ENCODE measurements at places on chromosomes 16 and 17. TPM values are rescaled to one million over a fixed set of nuclear protein-coding genes. Genes with fewer than 3 reads are reported as not detected.

ABCC11 gene
- under 0.01 TPM for total RNA-seq

DNA sequence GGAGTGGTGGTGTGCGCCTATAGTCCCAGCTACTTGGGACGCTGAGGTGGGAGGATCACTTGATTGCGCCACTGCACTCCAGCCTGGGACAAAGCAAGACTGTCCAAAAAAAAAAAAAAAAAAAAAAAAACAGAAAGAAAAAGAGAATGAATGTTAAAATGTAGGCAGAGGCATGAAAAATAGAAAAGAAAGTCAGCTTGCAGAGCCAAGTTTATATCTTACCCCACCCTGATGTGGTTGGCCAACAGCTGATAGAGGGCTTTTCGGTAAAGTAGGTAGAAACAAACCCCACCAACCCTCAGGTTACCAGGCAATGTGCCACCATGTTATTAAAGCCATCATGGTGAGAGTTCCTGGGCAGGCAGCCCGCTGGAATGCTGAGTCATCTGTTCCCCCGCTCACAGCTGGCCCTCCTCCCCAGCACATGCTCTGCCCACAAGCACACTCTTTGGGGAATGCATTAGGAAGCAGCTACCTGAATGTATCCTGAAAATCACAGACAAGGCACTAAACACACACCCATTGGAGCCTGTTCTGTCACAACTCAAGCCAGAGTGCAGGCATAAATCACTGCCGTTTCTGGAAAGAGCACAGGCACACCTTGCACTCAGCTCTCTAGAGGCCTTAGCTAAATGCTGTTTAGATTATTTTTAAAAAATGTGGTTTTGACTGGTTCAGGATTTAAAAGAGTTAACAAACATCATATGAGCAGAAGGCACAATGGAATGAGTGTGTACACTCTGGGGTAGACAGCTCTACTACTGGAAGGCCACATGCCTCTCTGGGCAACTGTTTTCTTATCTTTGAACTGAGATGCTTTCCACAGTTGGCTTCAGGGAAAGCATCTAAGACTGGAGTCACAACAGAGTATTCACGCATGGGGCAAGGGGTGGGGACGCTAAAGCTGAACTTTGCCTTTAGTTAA, 128.5 kb downstream of the PARN start:
- no peaks in the 10 kb centered on the region for H3K27me3 ChIP-seq
- H3K4me1 ChIP-seq, result peaks cover 39% of the 10 kb centered on the region
- DNase-seq, result peak; percentile 71
- peak overlapping the region; percentile 94 for H3K27ac ChIP-seq

DNA sequence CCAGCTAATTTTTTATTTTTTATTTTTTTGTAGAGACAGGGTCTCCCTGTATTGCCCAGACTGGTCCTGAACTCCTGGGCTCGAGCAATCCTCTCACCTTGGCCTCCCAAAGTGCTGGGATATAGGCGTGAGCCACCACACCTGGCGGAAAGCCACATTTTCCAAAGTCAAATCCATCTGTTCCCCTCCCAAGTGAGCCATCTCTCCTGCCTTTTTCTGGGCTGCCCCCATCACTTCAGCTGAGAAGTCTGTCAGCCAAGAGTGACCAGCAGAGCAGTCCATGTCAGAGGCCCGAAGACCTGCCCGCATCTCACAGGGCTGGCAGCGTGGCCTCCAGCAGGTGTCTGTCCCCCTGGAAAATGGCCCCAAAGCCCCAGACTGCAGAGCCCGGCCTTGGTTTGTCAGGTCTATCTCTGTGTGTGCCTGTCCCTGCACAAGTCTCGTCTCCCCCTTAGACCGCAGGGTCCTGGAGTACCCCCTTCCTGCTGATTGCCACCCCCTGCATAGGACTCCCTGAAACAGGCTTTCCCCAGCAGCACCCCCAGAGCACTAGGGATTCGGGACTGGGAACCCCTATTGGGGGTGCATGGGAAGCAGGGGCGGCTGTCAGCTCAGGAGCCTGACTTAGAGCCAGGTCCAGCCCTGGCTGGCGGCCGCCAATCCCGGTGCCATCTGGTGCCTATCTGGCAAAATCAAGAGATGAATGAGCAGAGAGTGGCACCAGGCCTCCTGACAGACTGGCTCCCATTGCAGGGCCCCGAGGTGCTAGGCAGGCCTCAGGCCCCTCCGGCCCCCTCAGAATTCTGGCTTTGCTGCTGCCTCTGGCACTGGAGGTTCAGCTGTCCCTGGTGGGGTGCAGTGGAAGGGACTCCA, 7.8 kb downstream of the TTYH2 start:
- H3K4me3 ChIP-seq, result no peak overlapping the region
- H3K27ac ChIP-seq, result no peak overlapping the region
- no peaks in the 10 kb centered on the region for H3K4me1 ChIP-seq
- no peaks in the 10 kb centered on the region for H3K27me3 ChIP-seq

GRCh38 chr16:30621765-30622164, 11.6 kb upstream of the ZNF689 start:
- no peaks in the 10 kb centered on the region for H3K36me3 ChIP-seq
- DNase-seq, result peak; percentile 32
- peaks cover 10% of the 10 kb centered on the region for H3K4me1 ChIP-seq
- H3K4me3 ChIP-seq, result no peak overlapping the region
- H3K27me3 ChIP-seq, result peaks cover 3% of the 10 kb centered on the region
- no peak overlapping the region for H3K27ac ChIP-seq

DNA sequence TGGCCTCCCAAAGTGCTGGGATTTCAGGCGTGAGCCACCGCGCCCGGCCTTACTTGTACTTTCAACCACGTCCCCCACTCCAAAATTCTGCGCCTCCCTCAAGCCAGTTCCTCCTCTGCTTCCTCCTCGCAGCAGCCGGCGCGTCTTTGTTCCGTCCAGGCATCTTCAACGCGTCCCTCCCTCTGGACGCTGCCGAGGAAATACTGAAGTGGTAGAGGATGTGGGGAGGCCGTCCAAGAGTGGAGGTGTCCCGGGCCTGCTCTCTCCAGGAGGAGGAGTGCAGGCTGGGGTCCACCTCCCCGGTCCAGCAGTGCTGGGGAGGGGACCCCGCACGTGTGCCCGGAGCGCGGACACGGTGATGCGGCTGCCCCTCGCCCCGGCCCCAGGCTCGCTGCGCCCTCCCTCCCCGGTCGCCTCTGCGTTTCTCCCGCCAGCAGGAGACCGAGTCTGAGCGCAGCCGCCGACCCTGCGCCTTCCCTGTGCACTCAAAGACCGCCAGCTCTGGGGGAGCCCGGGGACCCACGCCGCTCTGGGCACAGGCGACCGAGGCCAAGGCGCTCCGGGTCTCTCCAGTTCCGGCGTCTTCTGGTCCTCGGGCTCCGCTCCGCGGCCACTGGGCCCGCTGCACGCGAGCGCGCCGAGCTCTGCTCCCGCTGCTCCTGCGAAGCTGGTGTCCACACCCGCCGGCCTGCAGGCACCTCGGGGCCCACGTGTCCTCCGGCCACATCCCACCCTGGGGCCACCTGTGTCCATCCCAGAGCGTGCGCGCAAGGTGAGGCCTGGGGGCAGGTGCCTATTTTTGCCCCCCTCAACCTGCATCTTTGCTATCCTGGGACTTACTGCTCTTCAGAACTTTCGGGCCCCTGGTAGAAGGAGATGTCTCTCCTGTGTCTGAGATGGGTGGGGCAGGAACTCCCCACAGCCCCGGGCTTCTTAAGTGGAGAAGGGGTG, 31.7 kb downstream of the OSBPL7 start:
- peak overlapping the region; percentile 47 for H3K4me3 ChIP-seq
- DNase-seq, result peak; percentile 93
- H3K36me3 ChIP-seq, result no peaks in the 10 kb centered on the region
- H3K27me3 ChIP-seq, result peaks cover 71% of the 10 kb centered on the region

KRT23 gene
- total RNA-seq, result 0.59 TPM

DNA sequence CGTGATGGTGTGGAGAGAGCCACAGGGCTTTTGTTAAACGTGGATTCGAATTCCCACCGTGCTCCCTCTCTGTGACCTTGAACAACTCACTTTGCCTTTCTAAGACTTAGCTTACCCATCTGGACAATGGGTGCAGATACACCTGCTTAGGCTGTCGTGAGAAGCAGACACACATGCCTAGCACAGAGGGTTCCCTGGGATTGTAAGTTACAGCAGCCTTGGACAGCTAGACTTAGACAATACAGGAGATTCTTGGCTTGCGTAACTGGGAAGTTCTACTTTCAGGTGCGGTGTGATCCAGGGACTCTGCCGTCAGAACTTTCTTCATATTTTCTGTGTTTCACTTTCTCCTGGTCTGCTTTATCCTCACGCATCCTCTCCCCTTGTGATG, 127.0 kb downstream of the ABCC1 start:
- H3K27ac ChIP-seq, result no peak overlapping the region
- DNase-seq, result no peak
- H3K36me3 ChIP-seq, result peaks cover 66% of the 10 kb centered on the region

DNA sequence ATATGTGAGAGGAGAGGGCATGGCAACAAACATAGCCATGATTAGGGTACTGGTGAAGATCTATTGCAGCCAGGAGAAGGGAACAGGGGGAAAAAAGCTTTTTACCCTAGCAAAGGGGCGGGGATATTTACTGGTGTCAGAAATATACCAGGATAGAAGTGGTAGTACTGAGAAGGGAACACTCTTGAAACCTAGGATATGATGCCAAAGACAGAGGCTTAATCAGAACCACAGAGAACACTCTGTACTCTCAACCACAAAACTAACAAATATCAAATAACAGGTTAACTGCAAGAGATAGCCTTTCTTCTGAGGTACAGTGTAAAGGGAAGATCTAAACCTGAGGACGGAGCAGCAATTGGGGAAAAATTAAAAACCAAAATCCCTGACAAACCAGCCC, 112.2 kb downstream of the KIF2B start:
- no peak for DNase-seq
- H3K27me3 ChIP-seq, result no peaks in the 10 kb centered on the region
- no peaks in the 10 kb centered on the region for H3K4me1 ChIP-seq
- H3K36me3 ChIP-seq, result no peaks in the 10 kb centered on the region

DNA sequence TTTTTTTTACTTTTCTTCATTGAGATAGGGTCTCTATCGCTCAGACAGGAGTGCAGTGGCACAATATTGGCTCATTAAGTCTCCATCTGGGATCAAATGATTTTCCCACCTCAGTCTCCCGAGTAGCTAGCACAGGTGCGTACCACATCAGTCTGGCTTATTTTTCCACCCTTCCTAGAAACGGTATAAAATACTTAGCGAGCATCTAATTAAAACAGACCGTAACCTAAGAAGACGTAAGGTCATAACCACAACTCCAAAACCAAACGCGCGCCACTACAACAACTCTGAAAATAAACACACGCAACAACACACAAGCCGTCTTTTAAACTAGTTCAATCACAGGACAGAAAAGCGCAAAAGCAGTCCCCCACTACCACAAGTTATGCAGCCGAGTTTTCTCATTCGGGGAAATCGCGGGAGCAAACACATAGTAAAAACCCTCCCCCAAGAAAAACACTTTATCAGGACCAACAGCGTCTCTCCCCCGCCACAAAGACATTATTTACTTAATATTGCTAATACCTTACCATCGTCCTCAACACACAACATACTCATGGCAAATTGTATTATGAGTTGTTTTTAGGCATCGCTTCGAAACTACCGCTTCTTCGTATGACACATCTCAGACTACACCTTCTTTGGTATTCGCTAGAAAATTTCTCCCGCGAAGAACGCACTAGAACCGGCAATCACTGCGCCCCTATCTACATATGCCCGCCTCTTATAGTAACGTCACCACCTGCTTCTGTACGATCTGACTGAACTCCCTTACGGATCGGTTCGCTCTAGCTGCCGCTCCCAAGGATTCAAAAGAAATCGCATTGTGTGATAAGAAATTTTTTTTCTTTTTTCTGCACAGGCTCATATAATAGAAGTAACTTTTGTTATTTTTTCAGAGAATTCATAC, 32.8 kb downstream of the TEX14 start:
- DNase-seq, result peak; percentile 94
- H3K4me3 ChIP-seq, result peak overlapping the region; percentile 55
- peak overlapping the region; percentile 97 for H3K27ac ChIP-seq
- no peaks in the 10 kb centered on the region for H3K27me3 ChIP-seq

GRCh38 chr16:22282254-22282892, 14.8 kb upstream of the POLR3E start:
- no peak overlapping the region for H3K4me3 ChIP-seq
- no peak for DNase-seq
- H3K27me3 ChIP-seq, result no peaks in the 10 kb centered on the region
- H3K4me1 ChIP-seq, result no peaks in the 10 kb centered on the region
- no peak overlapping the region for H3K27ac ChIP-seq
- H3K36me3 ChIP-seq, result peaks cover 58% of the 10 kb centered on the region

ACSM5 gene
- 11.9 TPM for total RNA-seq

SLFN11 gene
- total RNA-seq, result 52.8 TPM

CCL5 gene
- 0.36 TPM for total RNA-seq

GRCh38 chr16:85370881-85371651, 242.1 kb upstream of the GSE1 start:
- DNase-seq, result peak; percentile 95
- no peaks in the 10 kb centered on the region for H3K36me3 ChIP-seq
- H3K27ac ChIP-seq, result peak overlapping the region; percentile 59
- H3K4me3 ChIP-seq, result peak overlapping the region; percentile 65
- H3K27me3 ChIP-seq, result no peaks in the 10 kb centered on the region

GRCh38 chr16:77775911-77776909, 12.2 kb upstream of the VAT1L start:
- H3K36me3 ChIP-seq, result no peaks in the 10 kb centered on the region
- DNase-seq, result no peak
- no peak overlapping the region for H3K27ac ChIP-seq
- no peaks in the 10 kb centered on the region for H3K27me3 ChIP-seq

DNA sequence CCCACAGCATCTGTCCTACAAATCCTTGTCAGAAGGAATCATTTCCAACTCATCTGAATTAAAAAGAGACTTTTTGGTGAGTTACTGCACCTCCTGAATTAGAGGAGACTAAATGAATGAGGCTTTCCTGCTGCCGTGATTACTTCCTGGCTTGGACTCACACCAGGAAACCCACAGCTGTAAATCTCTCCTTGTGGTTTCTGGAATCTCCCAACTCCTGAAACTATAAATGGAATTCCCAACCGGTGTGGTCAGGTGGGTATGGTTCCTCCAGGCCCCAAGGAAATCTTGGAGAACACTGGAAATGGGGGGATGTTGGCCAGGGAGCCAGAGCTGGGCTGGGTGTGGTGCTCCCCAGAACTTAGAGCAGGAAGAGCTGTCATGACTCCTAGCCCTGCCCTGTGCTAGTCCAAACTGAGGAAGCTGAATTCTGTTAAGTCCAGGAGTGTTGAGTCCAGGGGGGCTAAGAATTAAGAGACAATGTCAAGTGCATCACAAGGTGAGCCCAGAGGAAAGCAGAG, 216.4 kb downstream of the GSG1L start:
- H3K4me3 ChIP-seq, result no peak overlapping the region
- no peak overlapping the region for H3K27ac ChIP-seq
- no peak for DNase-seq
- no peaks in the 10 kb centered on the region for H3K36me3 ChIP-seq

MYO15B gene
- 0.88 TPM for total RNA-seq

ZNF624 gene
- 7.1 TPM for total RNA-seq

DNA sequence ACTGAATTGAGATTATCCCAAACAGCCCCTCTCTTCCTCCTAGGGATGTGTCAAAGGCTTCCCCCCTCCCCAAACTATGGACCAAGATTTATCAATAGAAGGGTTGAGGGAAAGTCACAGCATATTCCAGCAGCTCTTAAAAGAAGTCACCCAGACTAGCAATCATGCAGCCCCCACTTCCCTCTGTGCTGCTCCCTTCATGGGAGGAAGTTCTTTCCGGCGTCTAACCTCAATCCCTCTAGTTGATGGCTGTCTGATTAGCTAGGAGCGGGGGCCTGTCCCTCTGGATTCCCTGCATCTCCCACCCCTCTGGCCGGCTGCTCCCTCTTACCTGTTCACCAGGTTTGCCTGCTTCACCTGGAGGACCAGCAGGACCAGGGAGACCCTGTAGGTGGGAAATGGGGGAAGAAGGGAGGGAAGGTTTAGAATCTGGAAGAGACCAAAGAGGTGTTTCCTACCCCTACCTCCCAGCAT, 9.2 kb downstream of the COL1A1 start:
- no peaks in the 10 kb centered on the region for H3K27me3 ChIP-seq
- peaks cover 100% of the 10 kb centered on the region for H3K36me3 ChIP-seq
- H3K27ac ChIP-seq, result peak overlapping the region; percentile 96
- no peak overlapping the region for H3K4me3 ChIP-seq
